ENCODE measurements at places on chromosomes 2 and 18. TPM values are rescaled to one million over a fixed set of nuclear protein-coding genes. Genes with fewer than 3 reads are reported as not detected.

Gene ARHGAP25
- total RNA-seq, result 3.9 TPM

Gene GAD1
- total RNA-seq, result not detected

Gene CRYGD
- not detected for total RNA-seq

Gene GREB1L
- 1.5 TPM for total RNA-seq

Gene COX5B
- total RNA-seq, result 502 TPM

Gene NCKAP1
- 107 TPM for total RNA-seq

Gene PDE11A
- not detected for total RNA-seq

Gene MREG
- total RNA-seq, result 19.0 TPM

Gene KCMF1
- total RNA-seq, result 66.2 TPM

Gene ECEL1
- total RNA-seq, result not detected

Gene CFAP53
- total RNA-seq, result 0.85 TPM

Gene GREB1
- total RNA-seq, result not detected

Gene NCOA1
- 2.8 TPM for total RNA-seq

Gene EML6
- 0.42 TPM for total RNA-seq

Gene ADGRF3
- not detected for total RNA-seq

Gene HOXD9
- not detected for total RNA-seq

Gene VIT
- not detected for total RNA-seq

Gene SCN1A
- not detected for total RNA-seq

Gene SUMO1
- 89.4 TPM for total RNA-seq

Gene GTF2A1L
- total RNA-seq, result not detected

Gene IL18R1
- total RNA-seq, result 1.2 TPM

Gene GNLY
- total RNA-seq, result not detected

Gene DLGAP1
- total RNA-seq, result 0.07 TPM

Gene PAX8
- 0.60 TPM for total RNA-seq

Gene RGPD3
- 0.09 TPM for total RNA-seq

Gene SERPINB8
- 17.1 TPM for total RNA-seq

Gene ALPP
- total RNA-seq, result not detected

Gene CSRNP3
- 4.8 TPM for total RNA-seq

Gene POTEF
- not detected for total RNA-seq

Gene WDSUB1
- total RNA-seq, result 2.3 TPM

Gene SATB2
- total RNA-seq, result 0.28 TPM

Gene C2orf78
- total RNA-seq, result not detected

Gene CNDP1
- not detected for total RNA-seq

Gene FAM124B
- not detected for total RNA-seq

Gene KCNG2
- total RNA-seq, result not detected

Gene CDK15
- total RNA-seq, result not detected

Gene CCDC148
- total RNA-seq, result 0.14 TPM

Gene ATF2
- total RNA-seq, result 15.3 TPM

Gene CHRNG
- total RNA-seq, result not detected

Gene FOXI3
- not detected for total RNA-seq

Gene PIEZO2
- total RNA-seq, result 0.78 TPM

Gene CCDC102B
- 0.92 TPM for total RNA-seq

Gene DPP10
- not detected for total RNA-seq

Gene SAG
- total RNA-seq, result not detected

Gene GPD2
- 87.0 TPM for total RNA-seq

Gene RIT2
- total RNA-seq, result not detected

Gene ACVR1C
- total RNA-seq, result 0.09 TPM

Gene SKOR2
- total RNA-seq, result not detected

Gene MC4R
- not detected for total RNA-seq

Gene GORASP2
- total RNA-seq, result 76.8 TPM

Gene CYP26B1
- total RNA-seq, result 3.7 TPM

Gene ADD2
- not detected for total RNA-seq

Gene REG3G
- total RNA-seq, result not detected

Gene MC5R
- not detected for total RNA-seq

Gene MYOM1
- 0.09 TPM for total RNA-seq

Data from airway epithelial cell (primary cell).